Activated naive CD4-positive, alpha-beta T cell (primary cell): ENCODE measurements at places on chromosomes 16 and 17.
A peak's percentile ranks its signal among the peaks of the same experiment; 100 is the strongest.

- DNase-seq: peak; percentile 56
These were observed 9.0 kb upstream of the SPATA32 start for GRCh38 chr17:45270828-45271418.

DNA sequence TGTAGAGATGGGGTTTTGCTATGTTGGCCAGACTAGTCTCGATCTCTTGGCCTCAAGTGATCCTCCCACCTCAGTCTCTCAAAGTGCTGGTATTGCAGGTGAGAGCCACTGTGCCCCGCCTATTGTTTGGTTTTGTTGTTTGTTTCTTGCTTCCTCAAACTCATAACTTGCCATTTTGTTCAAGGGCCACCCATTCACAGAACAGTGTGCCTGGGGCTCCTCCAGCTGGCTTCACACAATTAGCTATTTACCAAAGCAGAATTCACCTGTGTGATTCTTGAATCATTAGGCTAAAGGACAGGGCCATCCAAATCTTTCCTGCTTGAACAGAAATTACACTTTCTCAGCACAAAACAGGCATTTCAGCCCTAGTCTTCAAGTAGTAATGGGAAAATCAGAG, 7.2 kb downstream of the ABHD15 start:
- no peak for DNase-seq

GRCh38 chr16:9072806-9073341, 18.6 kb upstream of the HAPSTR1 start:
- no peak for DNase-seq

- DNase-seq: no peak
These were observed 26.3 kb downstream of the ACTG1 start for GRCh38 chr17:81486199-81486810.

DNA sequence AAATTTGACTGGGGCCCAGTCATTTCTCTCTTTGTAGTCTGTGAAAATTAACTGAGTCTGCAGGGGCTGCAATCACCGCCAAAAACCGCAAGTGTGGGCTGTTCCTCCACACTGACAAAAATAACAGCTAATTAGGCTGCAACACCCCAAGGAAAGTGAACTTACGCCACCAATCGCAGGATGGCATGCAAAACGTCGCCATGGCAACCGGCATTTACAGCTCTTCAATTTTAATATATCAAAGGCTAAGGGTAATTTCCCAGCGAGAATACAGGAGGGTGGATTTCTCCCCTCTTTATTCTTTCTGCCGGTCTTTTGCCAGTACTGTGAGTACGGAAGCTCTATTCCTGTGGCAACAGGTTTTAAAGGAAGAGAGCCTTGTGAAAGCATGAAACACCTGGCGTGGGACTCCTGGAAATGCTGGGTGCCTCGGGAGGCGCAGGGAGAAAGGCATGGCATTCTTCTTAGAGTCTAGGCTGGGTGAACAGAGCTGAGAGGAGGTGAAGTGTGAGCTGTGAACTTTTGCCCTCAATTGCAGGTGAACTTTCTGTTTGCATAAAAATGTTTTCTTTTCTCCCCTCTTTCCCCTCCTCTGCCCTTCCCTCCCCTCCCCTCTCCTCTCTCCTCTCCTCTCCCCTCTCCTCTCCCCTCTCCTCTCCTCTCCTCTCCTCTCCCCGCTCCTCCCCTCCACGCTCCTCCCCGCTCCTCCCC, 399.7 kb downstream of the XYLT1 start:
- DNase-seq: peak; percentile 49

GRCh38 chr17:48542114-48542656, 2.7 kb downstream of the HOXB2 start:
- peak; percentile 22 for DNase-seq

DNA sequence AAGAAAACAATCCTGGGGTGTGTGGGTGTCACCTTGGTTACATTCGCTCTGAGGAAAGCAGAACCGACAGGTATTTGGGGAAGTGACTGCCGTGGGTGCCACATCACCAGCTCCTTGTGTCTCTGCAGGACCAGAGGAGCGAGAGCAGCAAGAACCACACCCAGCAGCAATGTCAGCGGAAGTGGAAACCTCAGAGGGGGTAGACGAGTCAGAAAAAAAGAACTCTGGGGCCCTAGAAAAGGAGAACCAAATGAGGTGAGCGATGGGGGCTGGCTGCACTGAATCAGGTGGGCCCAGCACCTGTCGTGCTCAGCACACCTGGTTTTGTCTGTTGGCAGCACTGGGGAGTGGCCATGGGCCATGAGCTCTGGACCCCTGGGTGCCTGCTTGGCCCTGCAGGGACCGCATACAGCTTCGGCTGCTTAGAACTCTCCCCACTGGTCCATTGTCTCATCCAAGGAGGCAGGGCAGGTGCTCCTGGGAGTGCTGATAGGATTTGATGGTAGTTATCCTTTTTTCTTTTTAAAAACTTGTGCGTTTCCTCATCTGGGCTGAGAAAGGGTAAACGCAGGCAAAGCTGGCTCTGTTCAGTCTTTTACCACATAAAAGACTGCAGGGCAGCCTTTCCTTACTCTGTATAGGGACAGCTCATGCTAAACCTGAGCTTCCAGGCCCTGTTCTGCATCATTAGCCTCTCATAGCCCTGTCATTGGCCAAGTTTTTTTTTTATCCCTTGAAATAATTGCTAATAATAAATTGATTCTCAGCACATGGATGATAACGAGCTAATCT, 29.4 kb downstream of the HMOX2 start:
- DNase-seq: no peak

- DNase-seq: no peak
These were observed 1.6 kb upstream of the SEZ6 start for GRCh38 chr17:29007456-29007855.

- DNase-seq: no peak
These were observed 1.9 kb downstream of the GLIS2 start for GRCh38 chr16:4317532-4318450.

DNA sequence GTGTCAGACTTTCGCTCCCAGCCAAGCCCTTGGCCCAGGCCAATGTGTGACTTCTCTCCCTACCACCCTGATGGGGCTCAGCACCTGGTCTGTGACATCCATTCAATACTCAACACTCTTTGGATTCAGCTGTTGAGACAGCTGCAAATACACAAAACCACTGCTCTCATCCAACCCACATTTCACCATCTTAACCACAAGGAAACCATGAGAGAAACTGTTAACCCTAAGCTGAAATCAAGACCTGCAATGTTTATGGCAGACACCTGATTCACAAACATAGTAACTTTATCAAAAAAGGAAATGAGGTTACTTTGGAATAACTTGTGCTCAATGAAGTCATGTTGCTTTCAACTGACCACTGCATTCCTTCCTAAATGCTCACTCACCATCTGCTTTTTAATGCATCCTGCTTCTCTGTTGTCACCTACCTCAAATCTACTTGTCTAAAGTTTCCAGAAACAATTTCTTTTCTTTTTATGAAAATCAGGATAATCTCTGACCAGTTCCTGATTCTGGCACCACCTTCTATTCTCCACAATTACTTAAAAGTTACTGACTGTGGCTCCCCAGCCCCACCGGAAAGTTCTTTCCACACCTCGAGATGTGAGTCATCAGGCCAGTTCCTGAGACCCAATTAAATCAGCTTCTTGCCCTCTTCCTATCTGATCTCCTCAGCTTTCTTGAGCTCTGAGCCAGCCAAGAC, 88.2 kb downstream of the NOG start:
- DNase-seq: no peak

GRCh38 chr17:79984877-79985276, 50.8 kb downstream of the TBC1D16 start:
- DNase-seq: no peak

- DNase-seq: no peak
These were observed 2.6 kb downstream of the HOXB3 start for GRCh38 chr17:48587276-48588073.

GRCh38 chr16:74500907-74501306, 79.6 kb upstream of the CLEC18B start:
- DNase-seq: no peak

DNA sequence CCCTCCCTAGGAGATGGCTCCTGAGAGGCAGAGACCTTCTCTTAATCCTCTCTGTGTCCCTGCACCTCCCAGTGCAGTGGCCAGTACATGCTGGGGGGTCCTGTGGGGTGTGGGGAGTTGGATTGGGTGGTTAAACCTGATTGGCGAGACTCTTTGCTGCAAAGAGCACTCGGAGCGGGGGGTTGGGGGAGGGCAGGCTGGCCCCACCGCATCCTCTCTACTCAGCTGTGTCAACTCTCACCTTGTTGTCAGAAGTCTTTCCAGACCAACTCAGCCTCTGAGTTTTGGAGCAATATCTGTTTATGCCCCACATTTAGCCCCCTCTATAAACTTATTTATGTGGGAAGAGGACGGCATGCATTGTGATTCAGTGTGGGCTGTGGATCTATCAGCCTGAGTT, 40.0 kb downstream of the SMARCE1 start:
- no peak for DNase-seq

DNA sequence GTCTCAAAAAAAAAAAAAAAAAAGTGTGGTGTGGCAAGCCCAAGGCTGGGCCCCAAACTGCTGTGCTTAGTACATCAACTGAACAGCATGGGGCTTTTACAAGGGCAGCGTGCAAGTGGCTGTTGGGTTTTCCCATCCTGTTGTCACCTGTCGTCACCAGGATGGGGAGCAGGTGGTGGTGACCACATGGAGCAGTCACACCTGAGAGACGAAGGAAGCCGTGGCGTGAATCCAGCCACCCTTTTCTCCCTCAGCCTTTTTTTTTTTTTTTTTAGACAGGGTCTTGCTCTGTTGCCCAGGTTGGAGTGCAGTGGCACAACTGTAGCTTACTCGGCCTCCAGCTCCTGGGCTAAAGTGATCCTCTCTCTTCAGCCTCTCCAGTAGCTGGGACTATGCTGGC, 4.1 kb upstream of the MRPL58 start:
- DNase-seq: no peak

GRCh38 chr16:74249254-74249653, 47.4 kb upstream of the PSMD7 start:
- DNase-seq: no peak

DNA sequence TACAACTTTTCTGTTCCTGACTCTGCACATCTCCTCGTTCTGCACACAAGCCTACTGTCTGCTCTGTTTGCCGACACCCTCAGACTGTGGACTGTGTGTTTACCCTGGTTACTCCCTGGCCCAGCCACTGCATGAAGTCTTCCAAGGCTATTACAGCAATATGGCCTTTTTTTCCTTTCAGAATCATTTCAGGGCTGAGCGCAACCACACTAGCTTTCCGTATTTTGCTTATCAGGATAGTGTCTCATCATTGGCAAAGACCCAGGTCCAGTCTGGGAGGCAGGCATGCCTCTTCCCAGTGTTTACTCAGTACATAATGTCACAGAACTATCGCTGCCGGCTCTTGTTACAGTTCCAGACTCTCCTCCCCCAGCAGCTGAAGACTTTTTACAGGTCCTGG, 10.1 kb downstream of the DNAH9 start:
- DNase-seq: no peak

- DNase-seq: no peak
These were observed 116.2 kb upstream of the SDK2 start for GRCh38 chr17:73760439-73760758.

GRCh38 chr17:28326114-28326513, 7.1 kb downstream of the TMEM97 start:
- no peak for DNase-seq

DNA sequence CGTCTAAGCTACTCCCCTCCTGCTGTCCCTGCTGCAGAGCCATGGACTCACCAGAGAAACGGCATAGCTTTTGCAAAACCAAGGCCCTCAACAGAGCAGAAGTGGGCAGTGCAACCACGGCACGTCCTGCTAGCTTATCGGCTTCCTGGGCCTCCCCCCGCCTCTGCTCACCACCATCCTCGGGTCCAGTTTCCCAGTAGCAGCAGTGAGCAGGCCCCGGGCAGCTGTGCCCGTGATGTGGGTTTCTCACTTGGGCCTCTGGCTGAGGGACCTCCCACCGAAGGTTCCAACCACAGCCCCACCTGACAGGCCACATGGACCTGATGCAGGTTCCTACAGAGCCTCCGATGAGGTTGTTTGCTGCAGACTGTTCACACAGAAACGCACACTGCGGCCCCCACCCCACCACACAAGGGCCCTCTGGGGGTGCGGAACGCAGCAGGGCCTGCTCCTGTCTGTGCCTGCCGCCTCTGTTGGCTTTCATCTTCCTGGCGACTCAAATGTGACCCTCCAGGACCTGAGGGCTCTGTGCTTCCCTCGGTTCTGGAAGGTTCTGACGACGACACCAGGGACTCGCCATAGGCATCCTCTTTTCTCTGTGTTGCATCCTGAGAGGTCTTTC, 24.8 kb downstream of the PDIA2 start:
- DNase-seq: no peak

- no peak for DNase-seq
These were observed 79.0 kb downstream of the PITPNC1 start for GRCh38 chr17:67456103-67456502.

- DNase-seq: no peak
These were observed 19.9 kb upstream of the C16orf87 start for GRCh38 chr16:46850619-46851555.

GRCh38 chr16:27245276-27246172, 23.0 kb downstream of the NSMCE1 start:
- no peak for DNase-seq

DNA sequence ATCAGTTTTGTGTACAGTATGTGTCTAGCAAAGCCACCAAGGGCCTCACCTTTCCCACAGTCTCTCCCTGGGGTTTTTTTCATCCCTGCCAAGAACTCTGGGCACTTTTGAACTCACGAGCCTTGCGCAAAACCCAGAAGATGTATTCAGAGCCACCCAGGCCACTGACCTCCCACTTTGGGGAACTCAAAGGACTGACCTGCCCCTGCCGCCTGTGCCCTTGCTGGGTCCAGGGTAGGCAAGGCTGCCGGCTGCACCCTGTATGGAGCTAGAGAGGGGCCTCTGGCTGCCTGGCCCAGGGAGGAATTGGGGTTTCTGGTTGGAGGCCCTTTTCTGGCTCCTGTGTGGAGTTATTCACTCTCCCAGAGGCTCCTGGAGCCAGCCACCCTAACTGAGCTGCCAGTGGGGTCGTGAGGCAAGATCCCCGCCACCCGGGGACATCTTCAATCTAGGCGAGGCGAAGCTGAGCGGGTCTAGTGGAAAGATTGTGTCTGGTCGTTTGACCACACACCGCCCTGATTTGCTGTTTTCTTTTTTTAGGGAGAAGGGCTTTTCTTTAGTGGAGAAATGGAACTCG, 1.9 kb downstream of the CDK5R1 start:
- no peak for DNase-seq

- no peak for DNase-seq
These were observed 31.9 kb upstream of the CPNE2 start for GRCh38 chr16:57060323-57061083.

DNA sequence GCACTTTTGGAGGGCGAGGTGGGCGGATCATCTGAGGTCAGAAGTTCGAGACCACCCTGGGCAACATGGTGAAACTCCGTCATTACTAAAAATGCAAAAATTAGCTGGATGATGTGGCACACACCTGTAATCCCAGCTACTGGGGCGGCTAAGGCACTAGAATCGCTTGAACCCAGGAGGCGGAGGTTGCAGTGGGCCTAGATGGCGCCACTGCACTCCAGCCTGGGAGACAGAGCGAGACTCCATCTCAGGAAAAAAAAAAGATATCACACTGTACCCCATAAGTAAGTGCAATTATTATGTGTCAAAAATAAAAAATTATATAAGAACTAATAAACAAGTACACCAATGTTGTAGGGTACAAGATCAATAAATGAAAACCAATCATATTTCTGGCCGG, 200.0 kb downstream of the CDRT15L2 start:
- DNase-seq: no peak
